ENCODE measurements at places on chromosomes 11 and 22. TPM values are rescaled to one million over a fixed set of nuclear protein-coding genes. Genes with fewer than 3 reads are reported as not detected.

- H3K4me3 ChIP-seq: no peak overlapping the region
- peaks cover 35% of the 10 kb centered on the region for H3K4me1 ChIP-seq
- no peak overlapping the region for H3K27ac ChIP-seq
- DNase-seq: peak; percentile 7
These were observed 4.1 kb downstream of the GNAZ start for GRCh38 chr22:23074451-23074850.

DNA sequence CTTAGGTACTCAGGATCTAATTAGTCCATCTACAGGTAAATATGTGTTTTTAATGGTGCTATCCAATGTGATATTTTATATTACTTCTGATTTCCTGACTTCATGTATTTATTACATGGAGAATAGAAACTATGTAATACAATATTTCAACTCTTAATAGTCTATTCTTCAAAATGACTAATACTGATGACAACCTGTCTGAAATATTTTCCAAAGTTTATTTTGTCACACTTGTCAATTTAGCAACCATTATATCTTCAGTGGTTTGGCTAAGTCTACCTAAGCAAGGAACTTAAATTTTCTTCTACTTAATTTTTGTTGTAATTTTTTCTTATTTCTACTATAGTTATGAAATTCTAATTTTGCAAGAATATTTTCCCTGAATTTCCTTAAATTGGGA lies 55.0 kb upstream of the CNTN5 start:
- no peak for DNase-seq
- no peak overlapping the region for H3K27ac ChIP-seq
- peaks cover 2% of the 10 kb centered on the region for H3K27me3 ChIP-seq

- no peak overlapping the region for H3K4me3 ChIP-seq
- no peak for DNase-seq
- peaks cover 9% of the 10 kb centered on the region for H3K4me1 ChIP-seq
- no peaks in the 10 kb centered on the region for H3K27me3 ChIP-seq
- H3K27ac ChIP-seq: no peak overlapping the region
These were observed 28.0 kb upstream of the ZC3H12C start for GRCh38 chr11:110065189-110065588.

DNA sequence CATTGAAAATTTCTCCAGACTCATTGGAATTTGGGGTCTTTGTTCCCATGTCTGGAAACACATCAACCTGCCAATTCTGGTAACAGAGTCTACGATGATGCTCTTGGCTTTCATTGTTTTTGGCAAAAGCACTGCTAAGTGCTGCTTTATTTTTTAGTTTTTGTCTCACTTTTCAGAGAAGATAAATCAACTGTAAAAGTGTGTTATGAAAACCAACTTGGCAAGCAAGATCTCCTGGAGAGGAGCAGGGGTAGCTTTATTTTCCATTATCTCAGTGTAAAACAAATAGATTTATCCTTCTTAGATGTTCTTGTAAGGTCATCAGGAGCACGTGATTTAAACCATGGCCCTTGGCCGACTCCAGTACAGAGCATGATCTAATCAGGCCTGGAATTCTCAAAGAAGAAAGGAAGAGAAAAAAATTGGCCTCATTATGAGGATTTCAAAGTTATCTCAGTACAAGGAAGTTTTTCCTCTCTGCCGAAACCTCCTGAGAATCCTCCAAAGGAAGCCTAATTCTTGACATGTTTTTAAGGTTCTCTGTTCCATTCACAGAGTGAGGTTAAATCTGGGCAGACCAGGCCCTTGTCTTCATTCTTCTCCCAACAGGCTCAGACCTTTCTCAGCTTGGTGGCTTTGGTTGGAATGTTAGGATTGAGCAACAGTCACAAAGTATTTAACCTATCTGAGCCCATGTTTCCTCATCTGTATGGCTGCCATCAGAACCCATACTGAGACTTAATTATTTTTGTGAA lies 16.4 kb upstream of the PAMR1 start:
- H3K36me3 ChIP-seq: no peaks in the 10 kb centered on the region
- no peak for DNase-seq
- peaks cover 12% of the 10 kb centered on the region for H3K4me1 ChIP-seq
- no peak overlapping the region for H3K27ac ChIP-seq
- H3K4me3 ChIP-seq: no peak overlapping the region

Gene MRGPRE
- total RNA-seq: 1.0 TPM

Measured in glutamatergic neuron (in vitro differentiated cells).